Smooth muscle cell of the coronary artery (primary cell): ENCODE measurements at places on chromosomes 1 and 21. TPM values are rescaled to one million over a fixed set of nuclear protein-coding genes. Genes with fewer than 3 reads are reported as not detected.

OR2M5 gene
- total RNA-seq, result not detected in 2 replicates

CAMSAP2 gene
- 17.7 and 18.6 TPM in 2 replicates for total RNA-seq

DCDC2B gene
- not detected in 2 replicates for total RNA-seq

DNAJC6 gene
- total RNA-seq, result 1.8 and 3.1 TPM in 2 replicates

CLCA1 gene
- under 0.01 TPM in 1 of 2 replicates, not detected in the other for total RNA-seq

AIRE gene
- total RNA-seq, result not detected in 2 replicates

HAO2 gene
- 2.0 TPM in 1 of 2 replicates, not detected in the other for total RNA-seq

CADM3 gene
- 0.35 TPM in 1 of 2 replicates, not detected in the other for total RNA-seq

NBPF6 gene
- not detected in 2 replicates for total RNA-seq

FCAMR gene
- not detected in 2 replicates for total RNA-seq

PRMT6 gene
- total RNA-seq, result 11.0 and 15.0 TPM in 2 replicates

KCND3 gene
- 0.08 and 7.3 TPM in 2 replicates for total RNA-seq

HS2ST1 gene
- total RNA-seq, result 19.1 and 31.1 TPM in 2 replicates

TSPEAR gene
- not detected in 2 replicates for total RNA-seq

CDKN2C gene
- 14.7 and 16.8 TPM in 2 replicates for total RNA-seq

FAM72C gene
- total RNA-seq, result 0.12 and 0.23 TPM in 2 replicates

PCSK9 gene
- total RNA-seq, result 0.23 and 0.90 TPM in 2 replicates

S100A2 gene
- 1.1 and 3.5 TPM in 2 replicates for total RNA-seq

RUNX3 gene
- 0.12 TPM in 1 of 2 replicates, not detected in the other for total RNA-seq

MATN1 gene
- total RNA-seq, result 0.23 TPM in 1 of 2 replicates, not detected in the other

APH1A gene
- total RNA-seq, result 88.9 and 92.4 TPM in 2 replicates

RAB42 gene
- total RNA-seq, result 1.5 and 3.2 TPM in 2 replicates

NPR1 gene
- total RNA-seq, result 0.08 and 19.8 TPM in 2 replicates

SLC2A5 gene
- 1.1 and 23.5 TPM in 2 replicates for total RNA-seq

TFF3 gene
- 0.47 TPM in 1 of 2 replicates, not detected in the other for total RNA-seq

IVL gene
- total RNA-seq, result not detected in 2 replicates

ARHGEF10L gene
- 17.4 and 25.3 TPM in 2 replicates for total RNA-seq

LAMB3 gene
- total RNA-seq, result 5.6 and 20.8 TPM in 2 replicates

TMEM82 gene
- total RNA-seq, result not detected in 2 replicates

RNU1-1 gene
- total RNA-seq, result 2,564 and 3,022 TPM in 2 replicates

BEND5 gene
- total RNA-seq, result 0.23 and 0.35 TPM in 2 replicates

FBLIM1 gene
- 13.0 and 143 TPM in 2 replicates for total RNA-seq

AMPD1 gene
- total RNA-seq, result not detected in 2 replicates

OR10T2 gene
- not detected in 2 replicates for total RNA-seq

C1orf226 gene
- under 0.01 TPM in 1 of 2 replicates, not detected in the other for total RNA-seq

UTP25 gene
- total RNA-seq, result 5.6 and 6.4 TPM in 2 replicates

CGN gene
- 0.30 and 0.35 TPM in 2 replicates for total RNA-seq

FAM167B gene
- 1.6 and 2.7 TPM in 2 replicates for total RNA-seq

OR2L13 gene
- not detected in 2 replicates for total RNA-seq

PKP1 gene
- total RNA-seq, result 0.23 TPM in 1 of 2 replicates, not detected in the other

OR2L3 gene
- total RNA-seq, result not detected in 2 replicates

METTL13 gene
- total RNA-seq, result 24.4 and 34.9 TPM in 2 replicates

GRHL3 gene
- not detected in 2 replicates for total RNA-seq

WASF2 gene
- 9.5 and 13.8 TPM in 2 replicates for total RNA-seq

BTBD8 gene
- 2.1 and 5.1 TPM in 2 replicates for total RNA-seq

TIE1 gene
- total RNA-seq, result 3.5 and 6.2 TPM in 2 replicates

SERTAD4 gene
- 2.8 TPM in 1 of 2 replicates, not detected in the other for total RNA-seq

S100A3 gene
- 5.0 and 7.3 TPM in 2 replicates for total RNA-seq

STUM gene
- 0.23 TPM in 1 of 2 replicates, not detected in the other for total RNA-seq

MROH9 gene
- total RNA-seq, result 0.15 and 0.59 TPM in 2 replicates

KRTAP10-1 gene
- not detected in 2 replicates for total RNA-seq

NHLH1 gene
- total RNA-seq, result not detected in 2 replicates

KCNT2 gene
- 0.70 and 2.9 TPM in 2 replicates for total RNA-seq

S100A7 gene
- not detected in 2 replicates for total RNA-seq

ARTN gene
- total RNA-seq, result 0.38 TPM in 1 of 2 replicates, not detected in the other

FAM177B gene
- not detected in 2 replicates for total RNA-seq

RABGAP1L gene
- 29.2 and 42.7 TPM in 2 replicates for total RNA-seq
